Progenitor cell of endocrine pancreas (in vitro differentiated cells): ENCODE measurements at places on chromosomes 3 and 15. TPM values are rescaled to one million over a fixed set of nuclear protein-coding genes. Genes with fewer than 3 reads are reported as not detected.

The KIF15 gene
- total RNA-seq = 17.0 and 21.4 TPM in 2 replicates

GRCh38 chr3:72789786-72790185 is 58.5 kb downstream of the SHQ1 start:
- H3K4me3 ChIP-seq = no peak overlapping the region
- no peaks in the 10 kb centered on the region for H3K27me3 ChIP-seq
- no peak for DNase-seq
- H3K27ac ChIP-seq = no peak overlapping the region
- no peaks in the 10 kb centered on the region for H3K4me1 ChIP-seq

DNA sequence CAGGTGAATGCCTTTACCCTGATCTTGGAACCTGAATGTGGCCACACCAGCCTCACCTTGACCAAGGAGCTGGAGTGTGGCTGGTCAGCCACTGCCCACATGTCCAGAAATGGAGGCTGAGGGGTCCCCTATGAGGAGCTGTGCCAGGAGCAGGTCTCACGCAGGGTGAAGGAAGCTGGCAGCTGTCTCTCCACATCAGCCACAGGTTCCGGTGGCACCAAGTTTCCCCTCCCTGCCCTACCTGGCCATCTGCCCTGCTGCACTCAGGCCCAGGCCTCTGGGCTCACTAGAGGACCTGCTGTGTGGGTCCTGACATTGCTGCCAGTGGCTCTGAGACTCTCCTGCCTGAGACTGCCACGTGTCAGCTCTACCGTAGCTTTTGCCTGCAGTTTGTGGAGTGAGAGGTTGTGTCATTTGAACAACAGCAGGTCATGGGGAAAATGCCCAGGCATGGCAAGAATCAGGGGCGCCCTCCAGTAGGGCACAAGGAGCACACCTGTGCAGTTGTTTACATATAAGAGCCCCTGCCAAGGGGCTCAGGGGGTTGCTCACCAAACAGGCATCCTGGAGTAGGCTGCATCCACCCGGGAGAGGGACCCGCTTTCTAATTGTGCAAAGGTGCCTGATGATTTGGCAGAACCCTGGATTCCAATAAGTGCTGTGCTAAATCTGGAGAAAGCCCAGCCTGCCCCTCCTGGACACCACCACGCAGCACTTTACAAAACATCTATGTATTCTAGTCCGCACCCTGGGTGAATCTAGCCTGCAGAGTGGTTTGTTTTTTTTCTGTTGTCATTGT is 258.5 kb upstream of the TLE3 start:
- peaks cover 41% of the 10 kb centered on the region for H3K4me1 ChIP-seq
- peaks cover 37% of the 10 kb centered on the region for H3K27me3 ChIP-seq
- no peaks in the 10 kb centered on the region for H3K36me3 ChIP-seq
- H3K4me3 ChIP-seq = no peak overlapping the region

DNA sequence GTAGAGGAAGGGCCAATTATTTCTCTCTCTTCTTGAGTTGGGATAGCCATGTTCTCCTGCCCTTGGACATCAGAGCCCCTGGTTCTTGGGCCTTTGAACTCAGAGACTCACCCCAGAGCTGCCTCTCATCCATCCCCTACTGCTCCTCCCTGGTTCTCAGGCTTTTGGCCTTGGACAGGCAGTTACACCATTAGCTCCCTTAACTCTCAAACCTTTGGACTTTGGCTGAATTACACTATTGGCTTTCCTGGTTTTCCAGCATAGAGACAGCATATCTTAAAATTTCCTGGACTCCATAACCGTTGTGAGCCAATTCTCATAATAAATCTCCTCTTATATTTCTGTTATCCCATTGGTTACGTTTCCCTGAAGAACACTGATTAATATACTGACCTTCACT is 63.7 kb upstream of the CHL1 start:
- H3K27ac ChIP-seq = no peak overlapping the region
- no peak for DNase-seq
- H3K4me3 ChIP-seq = no peak overlapping the region
- no peaks in the 10 kb centered on the region for H3K4me1 ChIP-seq
- no peaks in the 10 kb centered on the region for H3K36me3 ChIP-seq

DNA sequence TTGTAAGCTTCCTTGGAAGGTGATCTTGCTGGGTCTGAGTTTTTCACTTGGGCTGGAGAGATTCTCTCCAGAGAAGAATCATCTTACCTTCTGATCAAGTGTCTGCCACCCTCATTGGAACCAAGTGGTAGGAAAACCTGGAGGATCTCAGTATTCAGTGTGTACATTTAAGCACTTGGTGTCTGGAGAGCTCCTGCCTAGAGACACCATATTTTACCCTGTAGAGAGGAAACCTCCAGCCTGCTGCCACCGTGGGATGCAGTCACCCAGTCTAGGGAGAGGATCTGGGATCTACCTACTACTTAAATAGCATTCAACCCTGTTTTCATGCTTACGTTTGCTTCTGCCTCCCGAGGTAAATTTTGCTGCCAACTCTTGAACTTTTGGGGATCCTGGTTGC is 274.3 kb downstream of the SV2B start:
- no peaks in the 10 kb centered on the region for H3K36me3 ChIP-seq
- no peaks in the 10 kb centered on the region for H3K4me1 ChIP-seq
- H3K4me3 ChIP-seq = no peak overlapping the region
- no peak overlapping the region for H3K27ac ChIP-seq
- no peak for DNase-seq
